ENCODE measurements at places on chromosomes 4 and X.

DNA sequence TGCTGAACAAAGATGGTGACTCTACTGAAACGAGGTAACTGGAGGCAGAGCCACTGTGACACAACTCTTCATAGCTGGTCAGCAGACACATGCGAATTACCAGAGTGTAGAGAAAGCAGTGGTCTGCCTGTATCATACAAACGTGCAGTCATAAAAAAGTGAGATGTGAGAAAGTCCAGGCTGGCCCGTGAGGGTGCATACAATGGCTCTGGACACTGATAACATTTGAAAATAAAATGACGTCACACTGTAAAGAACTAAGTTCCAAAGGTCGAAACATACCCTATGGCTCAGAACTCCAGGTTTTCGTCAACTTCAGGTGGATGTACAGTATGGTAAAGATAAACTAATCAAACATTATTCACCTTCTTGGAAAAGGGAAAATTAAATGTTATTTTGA, 95.7 kb downstream of the SHISA3 start:
- DNase-seq, result no peak

DNA sequence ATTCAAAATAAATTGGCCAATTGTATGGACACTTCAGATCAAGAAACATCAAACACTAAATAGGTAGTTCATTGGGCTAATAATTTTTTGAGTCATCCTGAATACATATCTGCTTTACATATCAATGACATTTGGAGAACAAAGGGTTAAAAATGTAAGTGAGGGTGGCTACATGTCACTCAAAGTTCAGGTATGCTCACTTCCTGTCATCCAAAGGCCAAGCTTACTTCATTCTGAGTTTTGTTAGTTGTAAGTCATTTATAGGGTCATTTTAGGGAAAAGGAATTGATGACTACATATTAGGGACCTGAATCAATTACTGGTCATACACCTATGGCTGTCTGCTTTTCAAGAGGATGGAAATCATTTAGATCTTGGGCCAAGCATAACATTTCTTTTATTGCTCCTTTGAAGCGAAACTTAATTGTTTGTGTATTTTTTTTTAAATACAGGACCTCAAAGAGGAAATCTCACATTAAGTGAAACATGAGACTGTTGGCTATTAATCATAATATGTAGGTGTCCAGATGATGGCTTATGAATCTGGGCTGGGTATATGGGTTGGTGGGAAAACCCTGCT, 119.2 kb upstream of the LEF1 start:
- no peak for DNase-seq

DNA sequence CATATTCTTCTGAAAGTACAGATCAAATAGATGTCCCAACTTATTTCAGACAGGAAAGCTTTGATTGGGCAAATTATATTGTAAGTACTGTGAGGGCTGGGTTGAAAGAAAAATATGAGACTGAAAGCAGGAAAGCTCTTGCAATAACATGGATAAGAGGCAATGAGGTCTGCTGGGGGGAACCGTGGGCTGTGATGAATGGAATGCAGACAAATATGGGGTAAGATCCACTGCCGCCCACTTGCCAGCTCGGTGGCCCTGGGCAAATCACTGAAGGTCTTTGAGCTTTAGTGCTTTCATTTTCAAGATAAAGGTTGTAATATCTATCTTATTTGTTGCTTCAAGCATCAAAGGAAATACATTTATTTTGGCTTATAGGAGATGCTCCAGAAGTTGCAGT, 51.0 kb downstream of the AGA start:
- DNase-seq, result no peak

- DNase-seq, result no peak
Observed at GRCh38 chr4:56658528-56658927, 22.6 kb downstream of the HOPX start.

DNA sequence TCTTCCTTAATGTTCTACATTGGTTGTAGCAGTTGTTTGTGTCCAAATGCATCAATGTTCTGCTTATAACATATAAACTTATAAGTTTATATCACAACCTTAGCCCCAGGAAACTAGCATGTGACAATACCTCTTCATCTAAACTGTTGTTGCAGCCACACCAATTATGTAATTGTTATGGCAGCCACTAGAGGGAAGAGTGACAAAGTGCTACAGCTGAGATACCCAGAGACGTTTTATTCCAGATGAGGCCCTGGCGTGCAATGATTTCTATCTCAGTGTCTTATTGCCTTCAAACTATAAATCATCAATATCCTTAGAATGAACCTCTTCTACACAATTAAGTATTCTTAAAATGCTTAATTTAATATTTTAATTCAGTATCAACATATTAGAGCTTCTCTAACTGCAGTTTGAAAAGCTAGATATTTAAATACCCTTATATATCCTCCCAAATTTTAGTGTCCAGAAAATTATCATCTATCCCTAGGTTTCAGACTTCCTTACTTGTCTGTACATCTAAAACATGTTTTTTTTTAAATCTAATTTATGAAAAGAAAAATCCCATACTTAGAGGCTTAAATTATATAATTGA, 171.6 kb downstream of the PCDH10 start:
- DNase-seq, result peak; percentile 41

- no peak for DNase-seq
Observed at GRCh38 chrX:129158505-129158904, 364.8 kb downstream of the SMARCA1 start.

Data from ACHN (cell line).